ENCODE measurements at places on chromosomes 6 and 20.

DNA sequence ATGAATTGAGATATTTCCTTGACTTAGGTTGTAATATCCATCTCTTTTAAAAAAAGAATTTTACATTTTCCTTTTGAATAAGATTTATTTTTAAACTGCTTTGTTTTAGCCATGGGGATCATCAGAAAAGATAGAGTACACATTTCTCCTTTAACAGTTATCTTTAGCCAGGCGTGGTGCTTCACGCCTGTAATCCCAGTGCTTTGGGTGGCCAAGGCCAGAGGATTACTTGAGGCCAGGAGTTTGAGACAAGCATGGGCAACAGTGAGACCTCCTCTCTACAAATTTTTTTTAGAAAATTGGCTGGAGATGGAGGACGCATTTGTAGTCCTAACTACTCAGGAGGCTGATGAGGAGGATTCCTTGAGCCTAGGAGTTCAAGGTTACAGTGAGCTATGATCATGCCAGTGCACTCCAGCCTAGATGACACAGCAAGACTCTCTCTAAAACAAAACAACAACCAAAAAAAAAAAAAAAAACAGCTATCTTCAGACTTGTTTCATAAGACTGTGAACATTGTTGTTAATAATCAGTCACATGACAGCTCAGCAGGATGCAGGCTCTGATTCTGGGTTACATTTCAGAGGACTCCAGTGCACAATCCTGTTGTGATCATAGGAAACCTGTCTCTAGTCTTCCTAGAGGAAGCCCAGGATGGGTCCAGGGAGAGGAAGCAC is 2.0 kb upstream of the SLC17A3 start:
- no peak for DNase-seq

- no peak for DNase-seq
Measured at GRCh38 chr20:12113468-12114371, 196.0 kb downstream of the BTBD3 start.

DNA sequence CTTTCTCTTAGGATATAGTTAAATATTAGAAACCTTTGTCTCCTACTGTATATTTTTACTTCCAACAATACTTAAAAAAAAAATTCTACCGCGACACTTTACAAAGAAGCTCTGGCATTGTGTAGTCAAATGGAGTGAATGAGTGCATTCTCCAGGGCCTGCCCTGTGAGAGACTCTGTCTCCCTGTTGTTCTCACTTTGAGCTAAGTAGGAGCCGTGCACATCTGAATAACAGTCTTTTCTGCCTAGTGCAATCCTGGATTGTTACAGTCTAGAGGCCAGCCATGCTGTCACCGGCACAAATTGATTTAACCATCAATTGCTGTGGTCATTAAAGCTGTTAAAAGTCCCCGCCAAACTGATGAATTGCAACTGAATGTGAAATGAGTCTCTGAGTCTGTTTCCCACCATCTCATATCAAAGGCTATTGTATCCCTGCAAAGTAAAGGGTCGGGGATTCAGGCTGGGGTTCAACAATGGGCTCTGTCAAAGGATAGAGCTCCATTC is 156.0 kb downstream of the RFPL4B start:
- DNase-seq = no peak

GRCh38 chr20:15199698-15200097 is 862.3 kb upstream of the FLRT3 start:
- DNase-seq = no peak

- no peak for DNase-seq
Measured at GRCh38 chr6:64411226-64411625, 775.6 kb downstream of the PHF3 start.

DNA sequence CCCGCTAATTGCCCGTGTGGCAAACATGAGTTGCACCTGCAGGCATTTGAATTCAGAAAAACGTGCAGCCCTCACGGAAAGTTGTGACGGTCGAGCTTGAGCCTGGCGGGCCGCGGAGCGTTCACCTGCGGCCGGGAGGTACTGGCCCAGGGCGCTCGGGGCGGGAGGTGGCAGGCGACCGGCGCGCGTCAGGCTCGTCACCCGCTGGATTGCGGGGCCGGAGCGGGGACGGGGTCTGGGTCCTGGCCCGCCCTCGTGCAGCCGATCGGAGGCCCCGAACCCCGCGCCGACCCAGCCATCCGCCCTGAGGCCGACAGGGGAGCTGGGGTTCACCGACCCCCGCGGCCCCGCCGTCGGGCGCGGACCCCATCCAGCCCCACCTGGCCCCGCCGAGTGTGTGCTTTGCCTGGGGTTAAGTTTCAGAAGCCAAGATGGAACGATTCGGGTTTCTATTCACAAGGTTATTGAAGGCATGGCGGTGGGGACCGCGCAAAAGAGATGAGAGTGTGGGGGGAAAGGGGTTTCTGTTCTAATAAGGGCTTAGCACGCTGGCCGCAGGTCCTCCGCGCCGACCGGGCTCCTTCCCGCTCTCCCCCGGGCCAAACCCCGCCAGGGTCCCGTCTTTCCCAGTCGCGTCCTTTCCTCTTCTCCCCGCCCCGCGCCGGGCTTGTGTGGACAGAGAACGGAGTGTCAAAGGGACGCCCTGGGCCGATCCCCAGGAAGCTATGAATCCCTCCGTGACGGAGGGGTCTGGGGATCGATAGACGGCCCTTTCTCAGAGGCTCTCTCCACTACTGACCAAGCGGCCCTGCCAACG is 1.6 kb upstream of the HEY2 start:
- no peak for DNase-seq

DNA sequence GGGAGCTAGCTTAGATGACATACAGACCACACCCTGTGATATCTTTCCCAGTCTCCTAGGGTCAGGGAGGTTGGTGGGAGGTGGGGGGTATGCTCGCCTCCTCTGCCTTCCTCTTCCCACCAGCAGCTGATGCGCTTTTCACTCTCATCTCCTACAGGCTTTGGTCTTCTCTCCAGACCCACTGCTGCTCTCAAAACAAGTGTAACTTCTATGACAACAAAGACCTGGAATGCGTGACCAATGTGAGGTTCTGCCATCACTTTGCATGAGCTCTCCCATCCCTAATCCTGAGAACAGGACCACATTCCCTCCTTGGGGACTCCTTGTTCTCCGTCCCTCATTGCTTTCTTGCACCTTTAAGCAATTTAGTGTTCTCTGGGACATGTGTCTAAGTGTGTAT is 2.7 kb downstream of the CTSA start:
- DNase-seq = no peak

GRCh38 chr6:44665683-44666082 is 278.2 kb downstream of the CDC5L start:
- DNase-seq = no peak

- DNase-seq = no peak
Measured at GRCh38 chr20:57680934-57681914, 28.6 kb downstream of the PMEPA1 start.

DNA sequence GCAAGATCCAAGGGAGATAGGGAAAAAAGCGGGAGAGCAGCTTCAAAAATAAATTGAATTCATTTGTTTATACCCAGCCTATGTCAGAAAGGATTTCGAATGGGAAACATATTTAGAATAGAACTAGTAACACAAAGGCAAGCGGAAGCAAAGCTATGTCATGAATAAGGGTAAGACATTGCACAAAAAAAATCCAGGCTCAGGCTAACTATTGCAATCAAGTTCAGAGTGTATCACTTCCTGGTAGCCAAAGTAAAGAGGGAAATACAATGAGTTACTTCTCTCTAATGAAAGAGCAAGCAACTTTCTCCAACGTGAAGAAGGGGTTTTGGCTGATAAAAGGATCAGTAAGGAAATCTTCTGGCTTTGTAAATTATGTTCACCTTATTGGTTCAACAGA is 212.8 kb downstream of the ZMYND8 start:
- DNase-seq = no peak

DNA sequence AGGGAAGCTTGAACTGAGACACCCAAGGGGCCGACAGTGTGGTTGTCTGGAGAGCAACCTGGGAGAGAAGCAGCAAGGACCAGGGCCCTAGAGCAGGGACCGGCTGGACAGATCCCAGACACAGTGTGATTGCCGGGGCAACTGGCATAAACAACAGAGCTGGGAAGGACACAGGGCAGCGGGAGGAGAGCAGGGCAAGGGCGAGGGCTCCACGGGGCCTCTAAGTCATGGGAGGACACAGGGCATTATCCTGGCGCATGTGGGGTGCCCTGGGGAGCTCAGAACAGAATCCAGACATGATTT is 31.1 kb upstream of the CCR6 start:
- no peak for DNase-seq

DNA sequence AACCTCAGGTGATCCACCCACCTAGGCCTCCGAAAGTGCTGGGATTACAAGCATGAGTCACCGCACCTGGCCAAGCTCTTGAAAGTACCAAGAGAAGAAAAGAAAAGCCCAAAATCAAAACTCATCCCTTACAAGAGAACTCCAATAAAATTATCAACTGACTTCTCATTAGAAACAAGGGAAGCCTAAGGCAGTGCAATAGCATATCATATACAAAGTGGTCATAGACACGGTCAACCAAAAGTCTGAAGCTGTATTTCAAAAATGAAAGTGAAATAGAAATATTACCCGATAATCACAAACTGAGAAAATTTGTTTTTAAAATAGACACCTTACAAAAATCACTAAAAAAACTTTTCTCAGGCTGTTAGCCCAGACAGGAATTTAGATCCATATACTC is 1321.1 kb upstream of the GJE1 start:
- DNase-seq = no peak

- no peak for DNase-seq
Measured at GRCh38 chr20:16609066-16609465, 35.8 kb upstream of the KIF16B start.

- DNase-seq = no peak
Measured at GRCh38 chr6:52077180-52077884, 10.1 kb downstream of the PKHD1 start.

GRCh38 chr6:135093578-135093977 is 39.0 kb upstream of the HBS1L start:
- DNase-seq = no peak

GRCh38 chr6:28922004-28922820 is 1.6 kb downstream of the TRIM27 start:
- DNase-seq = no peak

DNA sequence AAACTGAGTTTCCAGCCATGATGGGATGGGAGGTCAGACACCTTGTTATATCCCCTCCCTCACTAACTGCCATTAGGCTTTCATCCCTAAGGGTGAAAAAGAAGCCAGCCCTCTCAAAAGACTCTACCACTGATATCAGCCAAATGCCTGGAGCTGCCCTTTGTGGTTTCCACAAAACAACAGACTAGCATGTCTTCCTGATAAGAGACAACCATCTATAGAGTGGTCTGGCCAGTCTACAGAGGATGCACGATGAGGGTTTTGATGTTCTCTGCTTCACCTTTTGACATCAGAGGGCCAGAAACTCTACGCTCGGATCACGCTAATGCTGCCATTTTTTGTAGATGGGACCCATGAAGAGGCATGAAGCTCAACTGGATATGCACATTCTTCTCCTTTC is 61.7 kb upstream of the ARHGAP18 start:
- no peak for DNase-seq

DNA sequence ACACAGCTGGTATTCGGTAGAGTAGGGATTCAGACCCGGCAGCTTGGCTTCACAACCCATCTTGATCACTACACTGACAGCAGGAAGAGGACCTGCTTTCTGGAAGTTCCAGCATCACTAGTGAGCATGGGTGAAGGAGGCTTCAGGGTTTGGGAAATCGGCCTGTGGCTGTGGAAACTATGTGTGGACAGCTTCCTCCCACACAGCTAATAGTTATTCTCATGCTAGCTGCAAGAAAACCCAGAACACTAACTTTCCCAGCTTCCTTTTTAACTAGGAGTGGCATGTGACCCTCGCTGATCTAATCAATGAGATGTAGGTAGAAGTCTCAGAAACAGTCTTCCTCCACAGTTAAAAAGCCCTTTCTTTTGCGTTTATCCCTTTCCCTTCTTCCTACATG is 36.3 kb upstream of the SIRPA start:
- no peak for DNase-seq

GRCh38 chr6:1325461-1326309 is 13.8 kb downstream of the FOXQ1 start:
- no peak for DNase-seq

DNA sequence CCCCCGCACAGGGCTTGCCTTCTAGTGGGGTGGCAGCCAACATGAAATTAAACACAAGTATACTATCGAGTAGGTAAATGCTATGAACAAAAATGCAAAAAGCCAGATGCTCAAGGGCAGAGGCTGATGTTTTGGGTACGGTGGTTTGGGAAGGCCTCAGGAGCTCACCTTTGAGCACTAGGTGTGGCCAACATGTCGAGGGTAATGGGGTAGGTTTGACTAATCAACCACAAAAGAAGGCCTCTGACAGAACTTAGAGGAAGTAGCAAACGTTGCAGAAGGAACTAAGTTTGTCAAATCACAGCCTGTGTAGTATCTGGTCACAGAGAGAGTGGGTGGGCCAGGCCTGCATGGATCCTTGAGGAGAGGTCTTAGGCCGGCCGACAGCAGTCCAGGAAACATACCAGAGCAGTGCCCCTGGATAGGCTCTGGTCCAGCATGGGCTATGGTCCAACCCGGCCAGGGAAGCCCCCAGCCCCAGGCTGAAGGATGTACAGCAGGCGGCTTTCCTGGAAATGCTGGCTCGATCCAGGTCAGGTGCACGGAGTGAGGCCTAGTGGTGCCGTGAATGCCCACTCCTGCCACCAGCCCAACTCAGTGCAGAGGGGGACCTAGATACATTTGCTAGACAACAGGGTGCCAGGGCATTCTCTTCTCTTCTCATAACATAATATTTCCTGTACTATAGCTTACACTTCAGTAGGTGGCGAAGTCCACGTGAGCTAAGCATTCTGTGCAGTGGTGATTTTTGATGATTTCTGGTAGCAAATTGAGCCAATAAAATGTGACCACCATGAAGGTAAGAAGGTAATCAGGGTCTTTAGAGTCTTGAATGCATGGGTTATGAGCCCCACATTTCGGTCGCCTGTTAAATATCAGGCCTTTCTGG is 56.3 kb upstream of the CD93 start:
- DNase-seq = peak; percentile 48

- no peak for DNase-seq
Measured at GRCh38 chr20:62063315-62063980, 2.2 kb downstream of the TAF4 start.

DNA sequence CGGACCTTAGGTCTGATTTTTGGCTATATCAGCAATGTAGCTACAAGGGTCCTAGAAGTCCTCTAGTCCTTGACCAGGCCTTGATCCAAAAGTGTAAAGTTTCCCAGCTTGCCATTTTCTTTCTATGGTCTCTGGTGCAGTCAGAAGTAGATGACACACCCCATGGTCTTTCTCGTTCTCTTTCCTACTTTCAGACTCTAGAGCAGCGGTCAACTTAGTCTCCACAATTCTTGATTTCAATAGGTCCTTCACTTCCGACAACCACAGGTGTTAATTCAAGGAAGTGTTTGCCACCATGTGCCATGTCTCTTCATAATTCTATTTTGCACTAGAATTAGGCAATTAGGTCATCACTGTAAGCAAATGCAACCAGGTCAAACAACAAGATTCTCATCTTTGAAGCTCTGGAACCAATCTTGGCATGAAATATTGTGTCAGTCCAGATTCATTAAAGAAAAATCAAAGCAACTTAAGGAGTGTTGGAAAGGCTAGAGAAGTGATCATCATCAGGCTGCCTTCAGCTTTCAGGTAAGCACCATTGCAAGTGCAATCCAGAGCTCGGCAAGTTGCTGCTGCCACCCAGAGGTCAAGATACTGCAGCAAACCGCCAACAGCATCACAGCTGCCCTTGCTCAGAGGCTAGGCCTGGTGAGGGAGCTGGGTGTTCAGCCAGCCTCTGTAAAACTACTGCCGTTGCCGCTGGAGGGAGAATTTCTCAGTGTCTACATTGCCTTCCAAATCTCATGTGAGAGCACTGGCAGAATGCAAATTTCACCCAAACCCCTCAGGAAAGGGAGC is 5.6 kb upstream of the SYNE1 start:
- DNase-seq = peak; percentile 22
